Mucosa of descending colon (tissue), 3 donors: ENCODE measurements at places on chromosomes 4 and X. TPM values are rescaled to one million over a fixed set of nuclear protein-coding genes. Genes with fewer than 3 reads are reported as not detected.

Gene VCX2
- not detected for total RNA-seq

- DNase-seq, result no peak
These were observed 57.1 kb downstream of the FAM47B start for GRCh38 chrX:34999702-35000101.

Gene AFF1
- total RNA-seq, result 84.0 TPM

GRCh38 chrX:53004811-53005210 is 43.8 kb upstream of the GPR173 start:
- no peak for DNase-seq

DNA sequence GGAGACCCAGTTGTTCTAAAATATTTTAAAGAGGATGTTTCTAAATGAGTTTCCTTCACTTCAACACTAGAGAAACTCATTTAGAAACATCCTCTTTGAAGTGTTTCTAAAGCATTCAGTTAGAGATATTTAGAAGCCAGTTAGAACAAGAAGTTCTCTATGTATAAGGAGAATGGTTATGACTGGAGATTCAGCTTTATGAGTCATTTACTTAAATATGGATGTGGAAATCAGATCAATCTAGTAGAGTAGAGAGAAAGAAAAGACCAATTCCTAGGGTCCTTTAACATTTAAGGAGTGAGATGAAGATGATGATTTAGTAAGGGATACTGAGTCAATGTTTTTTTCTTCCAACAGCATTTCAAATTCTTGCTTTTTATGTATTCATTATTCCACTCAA is 234.1 kb downstream of the GRXCR1 start:
- no peak for DNase-seq

Gene SNX12
- total RNA-seq, result 68.2 TPM

DNA sequence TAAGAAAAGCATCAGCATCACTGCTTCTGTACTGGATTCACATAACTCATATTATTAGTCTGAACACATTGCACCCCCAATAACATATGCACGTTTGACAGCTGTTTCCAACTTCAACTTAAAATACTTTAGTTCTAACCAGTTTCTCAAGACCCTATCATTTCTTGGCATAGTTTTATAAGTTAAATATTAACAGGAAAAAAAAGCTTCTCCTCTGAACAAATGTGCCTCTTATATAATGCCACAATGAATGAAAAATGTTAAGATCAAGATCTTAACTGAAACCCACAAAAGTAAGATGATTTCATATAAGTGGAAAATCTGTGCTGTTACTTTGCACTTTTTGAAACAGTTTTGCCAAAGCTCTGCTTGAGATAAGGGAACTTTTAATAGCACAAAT is 652.8 kb upstream of the FAM241A start:
- DNase-seq, result no peak

GRCh38 chr4:9927341-9928007 is 93.8 kb downstream of the SLC2A9 start:
- no peak for DNase-seq

Gene PABPC1L2A
- not detected for total RNA-seq

DNA sequence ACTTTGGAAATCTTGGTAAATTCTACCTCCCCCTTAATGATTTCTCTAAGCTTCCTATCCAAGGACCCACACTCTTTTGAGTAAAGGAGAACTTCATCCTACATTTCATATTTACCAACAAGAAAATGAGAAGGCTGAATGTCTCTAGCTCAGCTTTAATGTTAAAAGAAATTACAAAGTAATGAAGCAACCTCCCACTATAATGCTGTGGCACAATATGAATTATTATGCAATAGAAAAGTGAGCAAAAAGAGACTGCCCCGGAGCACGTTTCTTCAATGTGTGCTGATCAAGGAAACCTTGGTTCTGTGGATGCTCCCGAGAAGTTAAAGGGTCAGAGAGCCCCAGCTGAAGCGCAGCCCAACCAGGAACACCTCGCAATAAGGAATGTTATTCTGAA is 9.1 kb upstream of the TBC1D1 start:
- no peak for DNase-seq

GRCh38 chrX:119004920-119005524 is 30.6 kb downstream of the LONRF3 start:
- DNase-seq, result no peak

DNA sequence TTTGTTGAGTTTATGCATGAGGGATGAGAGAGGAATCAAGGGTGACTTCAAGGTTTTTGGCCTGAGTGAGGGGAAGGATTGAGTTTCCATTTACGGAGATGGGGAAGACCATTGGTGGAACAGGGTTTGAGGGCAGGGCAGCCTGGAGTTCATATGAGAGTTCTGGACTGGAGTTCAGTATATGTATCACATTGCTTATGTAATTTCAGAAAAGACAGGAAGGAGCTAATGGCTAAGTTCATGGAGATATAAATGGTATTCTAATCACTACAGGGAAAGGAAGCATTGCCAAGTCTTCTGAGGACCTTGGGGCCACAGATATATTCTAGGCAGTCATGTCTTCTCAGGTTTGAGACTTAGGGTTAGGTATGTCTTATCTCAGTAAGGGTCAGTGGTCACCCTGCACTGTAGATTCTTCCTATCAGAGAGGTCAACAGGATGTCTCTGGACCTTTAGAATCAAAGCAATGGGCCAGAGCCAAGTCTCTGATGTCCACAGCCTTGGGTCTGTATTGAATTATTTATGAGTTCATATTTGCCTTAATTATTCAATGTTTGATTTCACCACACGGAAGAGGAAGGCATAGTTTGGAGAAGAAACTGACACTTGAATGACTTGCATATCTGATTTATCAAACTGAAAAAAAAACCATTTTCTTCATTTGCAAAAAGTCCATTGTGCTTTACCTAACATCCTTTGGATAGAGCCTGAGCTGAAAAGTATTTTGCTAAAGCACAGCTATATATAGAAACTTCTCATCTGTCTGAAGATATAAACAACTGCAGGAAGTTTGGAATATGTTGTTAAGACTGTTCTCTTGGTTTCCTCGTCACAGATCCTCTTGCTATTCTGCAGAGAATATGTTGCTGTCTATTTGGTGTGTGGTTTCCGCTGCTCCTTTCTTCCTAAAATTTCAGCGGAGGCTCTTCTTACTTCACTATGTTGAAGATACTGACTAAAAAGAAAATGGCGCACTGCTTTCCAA is 139.5 kb downstream of the PDGFRA start:
- no peak for DNase-seq

- DNase-seq, result no peak
These were observed 26.9 kb downstream of the AFF1 start for GRCh38 chr4:86961605-86962295.

GRCh38 chrX:132821974-132822633 is 136.3 kb downstream of the HS6ST2 start:
- peak; percentile 26 for DNase-seq

DNA sequence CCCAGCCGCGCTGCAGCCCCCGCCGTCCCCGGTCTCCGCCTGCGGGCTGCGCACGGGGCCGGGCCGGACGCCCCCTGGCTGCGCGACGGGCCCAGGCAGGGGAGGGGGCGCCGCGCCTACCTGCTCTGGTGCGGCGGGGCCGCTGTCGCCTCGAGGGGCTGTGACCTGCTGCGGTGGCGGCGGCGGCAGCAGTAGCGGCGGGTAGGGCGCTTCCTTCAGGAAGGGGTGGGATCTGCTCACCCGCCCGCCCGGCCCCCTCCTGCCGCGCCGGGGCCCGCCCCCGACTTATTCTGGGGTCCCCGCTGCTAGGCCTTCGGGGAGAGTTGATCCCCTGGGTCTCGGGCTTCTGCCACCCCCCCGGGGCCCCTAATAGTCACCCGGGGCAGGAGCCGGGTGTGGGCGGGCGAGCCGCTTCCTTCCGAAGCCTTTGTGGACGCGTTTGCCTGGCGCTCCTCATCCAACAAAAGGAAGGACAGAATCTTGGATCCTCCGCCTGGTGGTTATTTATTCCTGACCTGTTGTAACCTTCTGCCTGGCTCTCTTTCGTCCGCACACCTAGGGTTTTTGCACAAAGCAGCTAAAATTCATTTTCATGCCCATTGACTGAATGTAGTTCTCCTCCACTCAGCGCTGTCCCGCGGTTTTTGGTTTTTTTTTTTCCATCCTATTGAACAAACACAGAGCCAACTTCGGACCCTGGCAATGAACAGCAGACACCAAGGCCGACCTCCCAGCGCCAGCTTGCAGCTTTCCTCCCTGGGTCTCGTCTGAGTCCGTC is at the start of gene TMEM150C:
Gene TMEM150C (minus strand): TSS at position 203 of the 778 bp plus-strand sequence. CDS start 57,331 bp downstream, outside the sequence.
- DNase-seq, result peak; percentile 24

DNA sequence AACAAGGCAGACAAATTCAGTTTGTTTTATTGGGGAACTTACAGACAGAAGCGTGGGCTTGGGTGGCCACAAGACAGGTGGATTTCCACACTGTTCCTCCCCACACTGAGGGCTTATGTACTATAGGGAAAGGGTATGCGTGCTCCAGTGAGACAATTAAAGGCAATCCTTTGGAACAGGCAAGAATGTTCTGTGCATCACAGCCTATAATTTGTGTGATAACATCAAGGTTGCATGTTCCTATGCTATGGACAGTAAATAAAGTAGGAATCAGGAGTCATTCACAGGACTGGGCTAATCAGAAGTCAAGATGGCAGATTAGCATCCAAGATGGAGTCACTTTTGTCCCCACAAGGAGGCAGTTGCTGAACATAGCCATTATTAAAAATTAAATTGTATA is 84.6 kb upstream of the TRIM2 start:
- no peak for DNase-seq

Gene RAB41
- 0.29 TPM for total RNA-seq

Gene P2RY8
- 2.0 TPM for total RNA-seq

GRCh38 chr4:81827577-81828202 is 356.0 kb upstream of the RASGEF1B start:
- DNase-seq, result no peak

Gene CENPVL1
- not detected for total RNA-seq

Gene HHIP
- 2.4 TPM for total RNA-seq

DNA sequence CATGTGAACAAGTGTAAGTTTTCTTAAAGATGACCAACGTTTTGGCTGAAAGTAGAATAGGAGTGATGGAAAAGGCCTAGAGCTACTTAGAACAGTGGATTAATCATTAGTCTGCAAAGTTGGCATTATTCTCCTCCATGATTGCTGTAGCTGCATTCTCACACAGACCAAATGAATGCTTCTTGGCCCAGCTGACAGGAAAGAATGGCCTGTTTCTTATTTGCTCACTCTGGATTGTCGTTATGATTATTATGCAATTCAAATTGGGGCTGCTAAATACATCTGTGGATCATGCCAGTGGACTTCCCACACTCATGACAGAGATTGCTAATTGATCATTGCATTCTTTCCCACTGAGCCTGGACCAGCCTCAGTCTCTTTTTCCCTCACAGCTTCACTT is 285.0 kb downstream of the STIM2 start:
- DNase-seq, result no peak

GRCh38 chr4:55001538-55001937 is 123.9 kb downstream of the KDR start:
- DNase-seq, result no peak

DNA sequence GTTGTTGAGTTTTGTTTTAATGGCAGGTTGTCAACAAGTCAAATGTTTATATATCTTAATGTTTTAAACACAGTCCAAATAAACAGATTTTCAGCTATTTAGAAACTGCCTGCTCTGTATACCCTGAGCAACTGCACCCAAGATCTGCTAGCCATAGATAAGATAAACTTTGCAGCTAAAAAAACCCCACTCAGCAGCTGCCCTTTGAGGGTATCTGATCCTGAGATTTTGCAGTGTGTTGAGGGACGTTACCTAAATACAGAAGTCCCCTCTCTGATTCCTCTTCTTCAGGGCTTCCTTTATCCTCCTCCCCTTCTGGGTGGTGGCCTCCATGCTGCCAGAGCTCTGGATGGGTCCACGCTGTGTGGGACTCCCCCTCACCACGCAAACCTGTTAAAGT is 11.0 kb upstream of the FGG start:
- DNase-seq, result no peak

Gene RAB9A
- total RNA-seq, result 49.5 TPM

GRCh38 chr4:24236532-24236931 is 346.7 kb upstream of the PPARGC1A start:
- no peak for DNase-seq

Gene CT45A2
- not detected for total RNA-seq

Gene ITIH6
- not detected for total RNA-seq

GRCh38 chr4:123671636-123672404 is 275.2 kb downstream of the SPRY1 start:
- DNase-seq, result no peak

DNA sequence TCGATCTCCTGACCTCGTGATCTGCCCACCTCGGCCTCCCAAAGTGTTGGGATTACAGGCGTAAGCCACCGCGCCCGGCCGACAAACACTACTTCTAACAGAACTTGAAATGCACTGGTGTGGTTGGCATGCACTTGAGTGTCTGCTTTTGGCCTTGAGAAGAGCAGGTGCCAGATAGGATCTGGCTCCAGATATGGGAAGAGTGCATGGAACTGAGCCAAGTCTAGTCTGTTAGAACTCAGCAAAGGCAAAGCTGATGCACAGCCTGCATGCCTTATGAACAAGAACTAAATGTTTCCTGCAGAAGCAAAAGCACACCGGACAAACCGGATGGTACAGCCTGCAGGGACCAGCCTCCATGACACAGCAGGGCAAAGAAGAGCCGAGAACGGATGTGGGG is 35.1 kb upstream of the TBL1X start:
- no peak for DNase-seq

Gene MRPL1
- 35.0 TPM for total RNA-seq

GRCh38 chrX:85419293-85419692 is 39.8 kb upstream of the POF1B start:
- DNase-seq, result no peak

- no peak for DNase-seq
These were observed 26.4 kb downstream of the NELFA start for GRCh38 chr4:1982124-1983052.

Gene MEPE
- total RNA-seq, result not detected

DNA sequence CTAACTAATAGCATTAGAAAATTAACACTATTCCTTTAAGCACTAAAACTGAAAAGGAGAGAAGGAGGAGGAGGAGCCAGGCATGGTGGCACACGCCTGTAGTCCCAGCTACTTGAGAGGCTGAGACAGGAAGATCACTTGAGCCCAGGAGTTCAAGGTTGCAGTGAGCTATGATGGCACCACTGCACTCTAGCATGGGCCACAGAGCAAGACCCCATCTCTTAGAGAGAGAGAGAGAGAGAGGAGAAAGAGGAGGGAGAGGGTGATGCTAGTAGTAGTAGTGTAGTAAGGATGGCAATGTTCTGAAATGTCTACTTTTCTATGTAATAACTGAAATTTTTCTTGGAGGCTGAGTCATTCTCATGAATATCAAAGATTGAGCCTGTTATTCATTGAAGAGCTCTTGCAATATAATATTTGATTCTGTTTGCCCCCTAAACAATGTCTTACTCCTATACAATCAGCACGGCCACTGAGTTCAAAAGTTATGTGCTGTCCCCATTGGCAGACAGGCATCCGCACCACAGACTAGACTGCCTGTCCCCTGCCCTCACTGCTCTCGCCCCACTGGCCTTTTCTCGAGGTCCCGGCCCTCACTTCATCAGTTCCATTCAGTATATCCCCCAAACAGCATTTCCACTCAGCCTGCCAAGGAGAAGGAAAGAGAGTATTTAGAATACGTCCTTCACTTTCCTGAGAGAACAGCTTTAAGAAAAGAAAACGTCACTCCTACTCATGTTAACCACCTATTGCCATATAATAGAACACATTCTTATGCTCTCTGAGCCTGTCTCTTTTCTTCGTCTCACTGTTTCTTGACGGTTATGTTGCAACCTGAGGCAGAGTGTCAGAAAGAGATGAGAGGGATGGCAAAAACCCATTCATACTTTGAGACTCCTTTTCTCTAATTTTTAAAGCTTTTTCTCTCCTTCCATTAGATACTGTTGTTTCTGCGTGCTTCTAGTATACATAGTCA is 238.1 kb downstream of the PALLD start:
- no peak for DNase-seq

- DNase-seq, result no peak
These were observed 35.1 kb downstream of the PRIMPOL start for GRCh38 chr4:184684491-184685189.

- DNase-seq, result peak; percentile 66
These were observed 1.3 kb upstream of the FAT4 start for GRCh38 chr4:125313497-125313896.

Gene PCDH19
- 2.0 TPM for total RNA-seq
